Prostate gland (tissue), 2 donors: ENCODE measurements at places on chromosomes 7 and 10. TPM values are rescaled to one million over a fixed set of nuclear protein-coding genes. Genes with fewer than 3 reads are reported as not detected.

DNA sequence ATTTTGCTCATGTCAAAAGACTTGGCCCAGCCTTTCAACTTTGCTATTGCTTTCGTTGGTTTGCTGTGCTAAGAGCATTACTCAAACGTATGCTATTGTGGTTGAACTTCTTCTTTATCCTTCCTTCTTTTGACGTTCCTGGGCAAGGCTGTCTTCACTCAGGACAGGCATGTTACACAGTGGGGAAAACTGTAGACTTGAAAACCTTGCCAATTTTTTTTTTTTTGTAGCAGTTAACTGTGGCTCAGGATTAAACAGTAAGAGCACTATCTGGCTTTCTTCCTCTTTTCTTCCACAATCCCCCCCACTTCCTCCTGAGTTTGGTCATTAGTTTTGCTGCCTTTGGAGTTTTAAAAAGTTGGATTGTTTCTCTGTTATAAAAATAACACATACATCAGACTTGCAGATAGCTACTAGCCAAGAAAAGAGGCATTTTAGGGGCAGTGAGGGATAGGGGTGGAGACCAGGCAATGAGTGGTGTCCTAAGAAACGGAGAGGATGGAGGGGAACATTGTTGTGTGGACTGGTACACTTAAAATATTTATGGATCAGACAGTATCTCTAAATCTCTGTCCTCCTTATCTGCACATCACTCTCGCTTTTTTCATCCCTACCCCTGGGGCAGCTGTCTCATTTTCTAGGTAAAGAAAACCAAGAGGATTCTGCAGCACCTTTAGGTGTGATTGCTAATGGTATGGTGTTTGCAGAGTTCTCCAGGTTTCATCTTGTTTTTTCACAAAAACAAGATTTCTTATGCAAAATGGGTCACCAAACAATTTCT is 181.7 kb downstream of the LRMDA start:
- H3K27me3 ChIP-seq = no peaks in the 10 kb centered on the region
- H3K4me3 ChIP-seq = no peak overlapping the region
- H3K27ac ChIP-seq = no peak overlapping the region
- DNase-seq = no peak
- H3K36me3 ChIP-seq = no peaks in the 10 kb centered on the region
- no peaks in the 10 kb centered on the region for H3K4me1 ChIP-seq

DNA sequence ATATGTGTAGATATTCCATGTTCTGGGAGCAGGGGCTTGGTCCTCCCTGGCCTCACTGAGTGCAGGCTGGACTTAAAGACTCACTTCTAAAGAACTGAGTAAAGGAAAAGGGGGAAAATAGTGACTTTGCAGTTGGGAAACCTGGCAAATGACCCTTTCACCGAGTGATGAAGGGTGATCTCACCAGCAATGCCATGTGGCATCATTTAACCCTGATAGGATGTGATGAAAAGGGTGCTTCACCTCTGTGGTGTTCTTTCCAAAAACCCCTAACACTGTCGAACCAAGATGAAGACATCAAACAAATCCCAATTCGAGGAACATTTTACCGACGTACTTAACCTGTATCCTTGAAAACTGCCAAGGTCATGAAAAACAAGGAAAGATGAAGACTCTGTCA is 71.9 kb downstream of the AOAH start:
- DNase-seq = no peak
- no peaks in the 10 kb centered on the region for H3K4me1 ChIP-seq
- no peak overlapping the region for H3K4me3 ChIP-seq
- H3K27me3 ChIP-seq = no peaks in the 10 kb centered on the region
- no peaks in the 10 kb centered on the region for H3K36me3 ChIP-seq

- H3K36me3 ChIP-seq = no peaks in the 10 kb centered on the region
- DNase-seq = no peak
- no peaks in the 10 kb centered on the region for H3K27me3 ChIP-seq
- H3K4me1 ChIP-seq = no peaks in the 10 kb centered on the region
- H3K4me3 ChIP-seq = peak overlapping the region; percentile 87
- H3K27ac ChIP-seq = peak overlapping the region; percentile 93
These were observed 582 bp downstream of the STEAP2 start for GRCh38 chr7:90212149-90212495.

DNA sequence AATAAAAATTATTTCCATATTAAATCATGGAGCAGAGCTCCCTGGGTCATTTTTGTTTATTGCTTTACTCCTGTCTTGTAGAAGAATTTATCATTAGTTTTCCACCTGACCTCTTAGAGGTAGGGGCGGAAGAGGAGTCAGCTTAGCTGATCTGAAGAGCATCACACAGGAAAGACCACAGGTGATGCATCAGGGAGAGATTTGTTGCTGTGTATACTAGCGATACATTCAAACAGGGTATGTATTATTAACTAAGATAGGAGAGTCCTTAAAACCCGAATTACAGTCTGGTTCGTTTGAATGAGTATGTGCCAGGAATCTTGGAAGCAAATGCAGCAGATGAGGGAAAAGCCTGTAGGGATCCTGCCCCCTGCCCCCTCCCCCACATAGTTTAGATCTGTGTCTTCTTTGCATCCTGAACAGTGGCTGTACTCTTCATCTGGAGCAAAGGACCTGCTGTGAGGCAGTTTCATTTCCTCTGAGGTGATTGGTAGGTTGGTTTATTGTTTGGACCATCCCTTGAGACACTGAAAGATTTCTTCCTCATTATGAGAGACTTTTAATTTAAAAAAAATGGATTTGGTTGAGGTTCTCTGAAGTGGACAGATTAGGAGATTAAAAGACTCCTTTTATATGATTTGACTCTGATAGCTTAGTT is 177.0 kb downstream of the SND1 start:
- H3K4me1 ChIP-seq = no peaks in the 10 kb centered on the region
- no peak overlapping the region for H3K4me3 ChIP-seq
- no peak for DNase-seq

- H3K27ac ChIP-seq = no peak overlapping the region
- no peaks in the 10 kb centered on the region for H3K36me3 ChIP-seq
- H3K27me3 ChIP-seq = no peaks in the 10 kb centered on the region
- H3K4me1 ChIP-seq = no peaks in the 10 kb centered on the region
- H3K4me3 ChIP-seq = no peak overlapping the region
These were observed 250.4 kb downstream of the RNLS start for GRCh38 chr10:88332503-88333247.

Gene UTF1
- total RNA-seq = 9.2 TPM
